ENCODE measurements at places on chromosomes 3 and 15.

GRCh38 chr15:63180746-63181145 lies 8.7 kb upstream of the RAB8B start:
- DNase-seq = no peak

- no peak for DNase-seq
Observed at GRCh38 chr3:162802228-162802965, 1305.8 kb downstream of the OTOL1 start.

GRCh38 chr3:43316783-43317460 lies 30.6 kb downstream of the SNRK start:
- DNase-seq = no peak

- DNase-seq = no peak
Observed at GRCh38 chr15:45454814-45455213, 67.7 kb downstream of the SLC30A4 start.

GRCh38 chr3:182710557-182711157 lies 82.6 kb upstream of the ATP11B start:
- DNase-seq = no peak

- DNase-seq = no peak
Observed at GRCh38 chr3:32347343-32348125, 44.1 kb upstream of the CMTM7 start.

Data from activated CD4-positive, CD25-positive, alpha-beta regulatory T cell (primary cell).